ENCODE measurements at places on chromosomes 1 and 21. TPM values are rescaled to one million over a fixed set of nuclear protein-coding genes. Genes with fewer than 3 reads are reported as not detected.

DNA sequence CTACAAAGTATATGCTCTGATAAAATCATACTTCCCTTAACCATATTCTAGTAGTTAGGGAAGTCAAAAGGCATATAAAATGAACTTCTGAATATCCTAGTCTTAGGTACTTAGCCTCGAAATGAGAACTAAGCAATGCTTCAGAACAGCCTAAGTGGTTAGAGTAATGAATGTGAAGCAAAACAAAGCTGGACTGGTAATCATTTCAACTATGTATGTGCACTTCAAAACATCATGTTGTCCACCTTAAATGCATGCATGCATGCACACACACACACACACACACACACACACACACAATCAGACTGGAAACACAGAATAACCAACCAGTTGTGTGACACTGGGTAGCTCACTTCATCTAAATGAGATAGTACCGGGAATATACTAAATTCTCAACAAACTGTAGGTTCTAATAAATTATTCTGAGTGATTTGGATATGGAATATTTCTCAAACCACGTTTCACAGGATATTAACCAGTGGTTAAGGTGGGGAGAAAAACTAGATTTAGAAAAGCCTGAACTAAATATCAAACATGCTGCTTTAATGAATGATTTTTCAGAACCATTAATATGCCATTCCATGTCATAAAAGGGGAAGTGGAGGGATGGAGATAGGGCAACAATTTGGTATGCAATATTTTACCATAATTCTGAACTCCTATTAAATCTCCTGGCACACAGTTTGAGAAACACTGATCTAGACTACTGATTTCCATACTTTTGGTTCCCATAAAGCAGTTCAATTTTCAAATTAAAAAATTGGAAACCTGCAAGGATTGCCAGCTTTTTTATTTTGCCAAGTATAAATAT is 19.5 kb downstream of the RNF115 start:
- DNase-seq: no peak

DNA sequence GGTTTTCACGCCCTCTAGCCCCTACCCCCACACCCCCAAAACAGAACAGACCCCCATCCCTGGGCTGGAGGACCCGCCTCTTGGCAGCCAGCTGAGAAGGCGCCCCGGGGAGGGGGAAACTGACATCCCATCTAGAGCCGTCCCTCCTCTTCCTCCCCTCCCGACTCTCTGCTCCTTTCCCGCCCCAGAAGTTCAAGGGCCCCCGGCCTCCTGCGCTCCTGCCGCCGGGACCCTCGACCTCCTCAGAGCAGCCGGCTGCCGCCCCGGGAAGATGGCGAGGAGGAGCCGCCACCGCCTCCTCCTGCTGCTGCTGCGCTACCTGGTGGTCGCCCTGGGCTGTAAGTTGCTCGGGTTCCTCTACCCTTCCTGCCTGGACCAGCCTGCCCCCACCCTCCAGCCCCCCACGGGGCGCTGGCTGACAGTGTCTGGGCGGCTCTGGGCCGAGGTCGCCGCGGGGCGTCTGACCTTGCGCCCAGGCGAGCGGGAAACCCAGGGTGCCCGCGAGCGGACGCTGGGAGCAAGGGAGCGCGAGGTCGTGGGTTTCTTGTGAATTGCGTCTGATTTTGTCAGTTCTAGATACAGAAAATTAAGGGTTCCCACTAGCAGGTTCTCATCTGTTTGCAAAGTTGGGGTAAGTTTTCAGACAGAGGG is 618 bp downstream of the JAM2 start:
- no peak for DNase-seq

- no peak for DNase-seq
These were observed 146.0 kb downstream of the RERE start for GRCh38 chr1:8671306-8671917.

- DNase-seq: no peak
These were observed 64.8 kb upstream of the BACH1 start for GRCh38 chr21:29233611-29234540.

- DNase-seq: no peak
These were observed at the start of gene LAMB3 for GRCh38 chr1:209652121-209652735. TSS of gene LAMB3 (minus strand) at chr1:209652425. CDS start at chr1:209650944, 1,481 bp downstream.

GRCh38 chr1:145885738-145886287 is at the start of gene ANKRD35:
TSS of gene ANKRD35 (minus strand) at chr1:145885866. CDS start at chr1:145885758, 108 bp downstream.
- no peak for DNase-seq

DNA sequence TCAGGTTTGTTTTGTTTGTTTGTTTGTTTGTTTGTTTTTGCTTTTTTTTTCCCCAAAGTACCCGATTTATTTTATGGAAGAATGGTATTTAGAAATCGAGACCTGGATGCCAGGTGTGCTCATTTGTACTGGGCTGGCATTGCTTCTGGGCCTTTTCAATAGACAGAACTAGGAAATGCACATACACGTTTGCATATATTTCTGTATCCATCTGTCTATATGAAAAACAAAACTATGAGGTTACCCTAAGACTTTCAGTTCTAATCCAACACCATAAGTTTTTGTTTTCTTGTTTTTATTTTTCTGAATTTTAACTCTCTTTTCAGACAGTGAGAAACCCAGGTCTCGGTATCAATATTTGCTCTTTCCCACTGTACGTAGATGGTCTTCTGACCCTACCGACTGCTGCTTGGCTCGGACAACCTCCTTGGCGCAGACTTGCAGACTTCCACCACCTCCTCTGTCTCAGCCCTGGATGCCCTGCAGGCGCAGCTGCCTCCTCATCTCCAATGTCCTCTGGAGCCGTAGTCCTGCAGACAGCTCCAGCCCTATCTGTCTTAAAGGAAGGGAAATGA is 171.7 kb downstream of the NEK7 start:
- DNase-seq: no peak

The ERICH3 gene
- not detected for total RNA-seq

The LAMC1 gene
- total RNA-seq: 49.2 TPM

Measured in esophagus squamous epithelium (tissue), 5 donors.